ENCODE measurements at places on chromosomes 4 and X.

- peak; percentile 27 for DNase-seq
These were observed 748 bp downstream of the CFP start for GRCh38 chrX:47628982-47629381.

GRCh38 chr4:156113138-156113765, 159.6 kb upstream of the CTSO start:
- DNase-seq, result no peak

DNA sequence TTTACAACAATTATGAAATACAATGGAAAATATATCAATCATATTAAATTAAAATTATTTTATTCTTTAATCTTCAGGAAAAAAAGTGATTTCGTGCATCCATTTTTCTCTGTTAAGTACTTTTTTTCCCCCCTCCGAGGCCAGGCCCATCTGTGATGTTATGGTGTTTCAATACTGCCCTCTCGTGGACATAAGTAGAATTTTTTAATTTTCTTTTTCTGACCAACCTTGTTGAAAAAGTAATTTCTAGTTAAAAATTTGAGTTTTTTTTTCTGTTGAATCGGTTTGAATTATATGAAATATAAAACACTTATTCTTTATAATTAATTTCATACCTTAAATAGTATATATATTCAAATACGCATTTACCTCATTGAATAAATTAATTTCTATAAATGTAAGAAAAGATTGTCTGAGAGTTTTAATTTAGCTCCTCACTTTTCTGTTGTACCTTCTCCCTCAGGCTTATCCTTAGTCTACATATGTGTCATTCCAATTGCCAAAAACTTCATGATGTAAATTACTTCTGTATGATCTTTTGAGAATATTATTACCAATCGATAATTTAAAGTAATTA, 175.8 kb upstream of the TECRL start:
- no peak for DNase-seq

- peak; percentile 77 for DNase-seq
These were observed at the start of gene RPL36A for GRCh38 chrX:101390664-101391525. Gene RPL36A (plus strand): TSS chrX:101391011. CDS start chrX:101391044, 33 bp downstream.

DNA sequence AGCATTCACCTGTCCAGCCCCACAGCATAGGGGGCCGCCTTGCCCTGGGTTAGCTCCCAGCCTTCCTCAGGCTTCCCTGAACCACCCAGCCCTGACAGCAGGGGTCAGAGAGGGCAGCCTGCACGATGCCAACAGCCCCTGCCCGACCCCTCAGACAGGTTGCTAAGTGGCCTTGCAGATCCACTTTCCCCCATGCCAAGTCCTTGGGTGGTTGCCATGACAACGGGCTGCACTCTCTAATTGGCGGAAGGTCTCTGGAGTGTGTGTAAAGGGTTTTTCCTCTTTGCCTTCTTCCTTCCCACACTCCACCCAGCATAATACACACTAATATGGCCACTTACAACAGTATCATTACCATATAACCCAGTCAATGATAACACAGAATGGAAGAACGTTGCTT, 99.6 kb upstream of the AFAP1 start:
- no peak for DNase-seq

DNA sequence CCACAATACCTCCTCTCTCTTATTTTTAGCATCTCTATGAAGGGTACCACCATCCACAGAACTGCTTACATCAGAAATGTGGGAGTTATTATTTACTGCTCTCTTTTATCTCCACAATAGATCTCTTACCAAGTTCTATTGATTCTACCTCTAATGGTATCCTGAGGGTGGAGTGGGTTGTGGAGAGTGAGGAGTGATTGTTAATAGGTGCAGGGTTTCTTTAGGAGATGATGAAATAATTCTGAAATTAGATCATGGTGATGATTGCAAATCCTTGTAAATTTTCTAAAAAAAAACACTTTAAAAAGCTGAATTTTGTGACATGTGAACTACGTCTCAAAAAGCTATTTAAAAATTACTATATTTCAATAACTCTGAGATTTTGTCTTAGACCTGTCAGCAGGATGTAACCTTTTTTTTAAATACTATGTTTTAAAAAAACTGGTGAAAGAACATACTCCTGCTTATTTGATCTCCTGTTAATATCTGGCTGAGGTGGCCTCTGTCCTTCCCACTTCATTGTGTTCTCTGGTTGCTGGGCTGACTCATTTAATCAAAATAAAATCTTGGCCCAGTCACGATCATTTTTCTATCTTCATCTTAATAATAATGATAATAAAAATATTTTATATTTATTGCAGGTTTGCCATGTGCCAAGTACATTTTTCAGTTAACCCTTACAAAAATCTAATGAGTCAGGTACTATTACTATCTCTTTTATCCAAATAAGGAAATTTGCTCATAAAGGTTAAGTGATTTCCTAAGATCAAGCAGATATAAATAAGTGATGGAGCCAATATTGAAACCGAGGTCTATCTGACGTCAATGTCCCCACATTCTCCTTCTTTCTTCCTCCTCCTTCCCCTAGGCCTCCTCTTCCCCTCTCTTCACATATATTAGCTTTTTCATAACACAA, 73.5 kb downstream of the GLUD2 start:
- DNase-seq, result no peak

DNA sequence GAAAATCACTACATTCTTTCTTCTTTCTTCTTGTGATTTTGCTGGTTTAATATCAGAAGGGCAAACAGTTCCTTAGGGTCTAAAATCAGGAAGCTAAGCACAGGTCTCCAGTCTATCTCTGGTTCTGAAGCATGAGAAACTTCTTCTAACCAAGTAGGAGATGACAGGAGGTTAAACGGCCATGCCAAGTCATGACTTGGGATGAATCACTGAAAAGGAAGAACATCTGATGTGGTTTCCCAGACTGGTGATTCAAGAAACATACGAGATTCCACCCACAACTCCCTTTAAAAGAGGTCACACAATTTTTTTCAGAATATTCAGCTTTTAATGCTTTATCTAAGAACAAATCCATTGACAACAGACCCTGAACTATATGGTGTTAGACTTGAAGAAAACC, 684.0 kb upstream of the PRKX start:
- DNase-seq, result no peak

DNA sequence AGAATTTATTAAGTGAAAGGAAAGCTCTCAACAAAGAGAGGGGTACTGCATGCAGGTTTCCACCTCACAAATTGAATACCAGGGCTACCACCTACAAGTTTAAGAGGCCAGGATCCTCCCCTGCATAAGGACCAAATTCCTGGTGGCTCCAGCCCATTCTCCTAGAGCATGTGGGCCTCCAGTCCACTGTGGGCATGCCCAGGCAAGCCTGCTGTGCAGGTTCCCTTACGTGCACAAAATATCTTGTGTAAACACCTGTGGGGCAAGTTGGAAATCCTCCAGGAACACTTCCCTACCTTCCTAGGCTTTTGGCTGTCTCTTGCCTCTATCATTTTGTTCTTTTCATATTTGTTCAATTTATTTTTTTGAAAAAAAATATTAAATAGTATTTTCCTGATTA, 724.3 kb downstream of the ARAP2 start:
- DNase-seq, result no peak

DNA sequence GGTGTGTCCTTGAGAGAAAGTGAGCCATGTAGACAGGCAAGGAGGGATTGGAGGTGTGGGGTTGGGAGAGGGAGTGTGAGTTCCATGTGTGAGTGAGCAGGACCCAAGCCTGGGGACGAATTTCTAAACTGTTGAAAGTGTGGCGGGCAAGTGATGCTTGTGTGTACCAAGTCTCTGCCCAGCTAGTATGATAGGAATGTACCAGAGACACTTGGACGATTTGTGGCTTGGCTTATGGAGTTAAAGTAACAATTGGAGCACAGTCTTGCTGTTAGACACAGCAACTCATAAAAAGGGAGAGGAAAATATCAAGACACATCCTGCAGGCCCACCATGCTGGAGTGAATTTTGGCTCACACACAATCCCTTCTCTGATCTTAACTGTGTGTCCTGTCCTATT, 8.5 kb downstream of the PTTG2 start:
- no peak for DNase-seq

DNA sequence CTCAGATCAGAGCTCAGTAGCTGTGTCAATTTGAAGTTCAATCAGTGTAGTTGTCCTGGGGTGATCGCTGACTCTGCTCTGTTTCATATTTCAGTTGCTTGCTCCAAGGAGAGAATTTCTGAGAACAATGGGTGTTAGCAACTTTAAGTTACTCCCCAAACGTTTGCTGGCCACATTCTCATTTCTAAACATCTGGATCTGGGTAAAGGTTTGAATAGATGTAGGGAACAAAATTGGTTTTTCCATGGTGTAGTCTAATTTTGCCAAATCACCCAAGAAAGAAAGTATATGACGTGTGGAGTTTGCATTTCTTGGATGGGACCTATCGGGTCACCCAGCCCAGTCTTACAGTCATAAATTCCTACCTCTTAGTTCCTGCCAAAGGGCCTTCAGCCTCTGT, 103.7 kb downstream of the AKAP4 start:
- DNase-seq, result no peak

GRCh38 chr4:176340871-176341685, 21.3 kb downstream of the SPCS3 start:
- peak; percentile 19 for DNase-seq

GRCh38 chr4:117817301-117817700, 217.0 kb upstream of the NDST3 start:
- DNase-seq, result no peak

- no peak for DNase-seq
These were observed 162.1 kb upstream of the EMCN start for GRCh38 chr4:100679926-100680325.

- DNase-seq, result no peak
These were observed 45.7 kb upstream of the GATB start for GRCh38 chr4:151806511-151806927.

- no peak for DNase-seq
These were observed 50.0 kb downstream of the CLCN5 start for GRCh38 chrX:49972328-49972860.

- no peak for DNase-seq
These were observed 34.1 kb downstream of the HTRA3 start for GRCh38 chr4:8303485-8304281.

DNA sequence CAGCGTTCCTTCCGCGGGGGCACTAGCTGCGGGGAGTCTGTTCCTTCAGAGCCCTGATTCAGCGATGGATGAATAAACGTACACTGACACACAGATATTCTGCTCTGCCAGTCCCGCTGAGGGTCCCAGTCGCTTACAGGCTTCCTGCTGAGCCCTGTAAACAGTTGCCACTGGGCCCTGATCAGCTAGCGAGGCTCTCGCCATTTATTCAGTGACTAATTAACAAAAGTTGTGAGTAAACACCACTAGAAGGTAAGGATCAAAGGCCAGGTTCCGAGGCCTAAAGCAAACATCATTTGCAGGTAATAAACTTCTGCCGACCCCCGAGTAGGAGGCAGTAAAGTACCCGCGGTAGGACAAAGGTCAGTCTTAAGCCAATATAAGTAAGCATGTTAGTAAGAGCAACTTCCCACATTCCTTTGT, 442.6 kb upstream of the GALNT7 start:
- no peak for DNase-seq

DNA sequence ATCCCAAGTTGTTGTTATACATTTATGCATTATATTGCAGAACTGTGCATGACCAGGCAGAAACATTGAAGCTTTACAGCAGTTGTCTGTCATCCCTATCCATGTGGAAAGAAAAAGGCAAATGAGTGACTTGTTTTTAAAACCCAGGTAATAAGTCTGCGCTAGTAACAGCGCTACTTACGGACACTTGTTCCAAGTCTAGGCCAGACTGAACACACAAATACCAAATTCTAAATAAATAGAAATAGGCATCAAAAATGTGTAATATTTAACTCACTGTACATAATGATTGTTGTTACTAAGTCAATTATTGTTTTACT, 548 bp upstream of the MAML3 start:
- no peak for DNase-seq

- no peak for DNase-seq
These were observed 16.4 kb downstream of the EPHA5 start for GRCh38 chr4:65653740-65654361.

DNA sequence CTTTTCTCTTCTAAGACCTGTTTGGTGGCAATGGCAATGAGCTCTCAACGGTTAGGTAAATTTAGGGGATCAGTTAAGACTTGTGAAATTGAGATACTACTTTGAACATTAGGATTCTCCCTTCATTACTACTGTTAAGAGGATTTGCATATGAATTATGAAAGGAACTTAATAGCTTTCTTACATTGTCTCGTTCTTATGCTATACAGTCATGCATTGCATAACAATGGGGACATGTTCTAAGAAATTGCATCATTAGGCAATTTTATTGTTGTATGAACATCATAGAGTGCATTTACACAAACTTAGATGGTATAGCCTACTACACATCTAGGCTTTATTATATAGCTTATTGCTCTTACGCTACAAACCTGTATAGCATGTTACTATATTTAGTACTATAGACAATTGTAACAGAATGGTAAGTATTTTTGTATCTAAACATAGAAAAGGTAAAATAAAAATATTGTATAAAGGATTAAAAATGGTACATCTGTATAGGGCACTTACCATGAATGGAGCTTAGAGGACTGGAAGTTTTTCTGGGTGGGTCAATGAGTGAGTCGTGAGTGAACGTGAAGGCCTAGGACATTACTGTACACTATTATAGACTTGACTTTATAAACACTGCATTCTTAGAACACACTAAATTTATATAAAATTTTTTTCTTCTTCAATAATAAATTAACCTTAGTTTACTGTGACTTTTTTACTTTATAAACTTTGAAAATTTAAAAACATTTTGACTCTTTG, 62.5 kb downstream of the PAQR3 start:
- DNase-seq, result no peak

DNA sequence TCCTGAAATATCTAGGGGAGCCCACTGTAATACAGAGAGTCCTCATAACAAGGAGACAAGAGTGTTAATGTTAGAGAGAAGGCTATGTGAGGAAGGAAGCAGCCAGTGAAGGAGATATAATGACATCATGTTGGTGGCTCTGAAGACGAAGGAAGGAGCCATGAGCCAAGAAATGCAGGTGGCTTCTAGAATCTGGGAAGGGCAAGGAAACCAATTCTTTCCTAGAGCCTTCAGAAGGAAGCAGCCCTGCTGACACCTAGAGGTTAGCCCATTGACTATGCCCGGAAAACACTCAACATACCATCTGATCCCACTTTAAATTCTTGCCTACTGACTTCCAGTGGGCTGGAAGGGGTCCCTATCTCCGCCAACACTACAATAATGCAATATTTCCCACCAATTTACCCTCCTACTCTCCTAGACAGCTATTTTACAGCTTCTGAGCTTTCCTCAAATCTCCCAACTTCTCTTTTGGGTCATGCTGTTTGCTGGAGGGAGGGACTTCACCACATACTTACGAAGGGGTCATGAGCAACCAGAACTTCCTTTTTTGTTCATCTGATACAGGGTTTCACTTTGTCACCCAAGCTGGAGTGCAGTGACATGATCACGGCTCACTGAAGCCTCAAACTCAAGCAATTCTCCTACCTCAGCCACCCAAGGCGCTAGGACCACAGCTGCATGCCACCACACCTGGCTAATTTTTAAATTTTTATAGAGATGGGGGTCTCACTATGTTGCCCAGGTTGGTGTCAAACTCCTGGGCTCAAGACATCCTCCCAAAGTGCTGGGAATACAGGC, 25.2 kb upstream of the G3BP2 start:
- DNase-seq, result no peak

GRCh38 chr4:8350352-8350751, 80.8 kb downstream of the HTRA3 start:
- no peak for DNase-seq
